ENCODE measurements at places on chromosomes 16 and 17.

GRCh38 chr17:13509527-13509926 lies 92.2 kb downstream of the HS3ST3A1 start:
- no peak for DNase-seq

DNA sequence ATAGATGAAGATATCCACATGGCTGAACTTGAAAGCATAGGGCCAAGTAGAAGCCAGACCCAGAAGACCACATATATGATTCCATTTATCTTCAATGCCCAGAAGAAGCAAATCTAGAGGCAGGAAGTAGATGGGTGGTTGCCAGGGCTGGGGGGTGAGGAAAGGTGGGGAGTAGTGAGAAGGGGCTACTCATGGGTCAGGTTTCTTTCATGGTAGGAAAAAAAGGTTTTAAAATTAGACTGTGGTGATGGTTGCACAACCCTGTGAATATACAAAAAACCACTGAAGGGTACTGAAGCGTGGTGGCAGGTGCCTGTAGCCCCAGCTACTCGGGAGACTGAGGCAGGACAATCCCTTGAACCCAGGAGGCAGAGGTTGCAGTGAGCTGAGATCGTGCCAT lies 5.4 kb downstream of the CD2BP2 start:
- DNase-seq = no peak

DNA sequence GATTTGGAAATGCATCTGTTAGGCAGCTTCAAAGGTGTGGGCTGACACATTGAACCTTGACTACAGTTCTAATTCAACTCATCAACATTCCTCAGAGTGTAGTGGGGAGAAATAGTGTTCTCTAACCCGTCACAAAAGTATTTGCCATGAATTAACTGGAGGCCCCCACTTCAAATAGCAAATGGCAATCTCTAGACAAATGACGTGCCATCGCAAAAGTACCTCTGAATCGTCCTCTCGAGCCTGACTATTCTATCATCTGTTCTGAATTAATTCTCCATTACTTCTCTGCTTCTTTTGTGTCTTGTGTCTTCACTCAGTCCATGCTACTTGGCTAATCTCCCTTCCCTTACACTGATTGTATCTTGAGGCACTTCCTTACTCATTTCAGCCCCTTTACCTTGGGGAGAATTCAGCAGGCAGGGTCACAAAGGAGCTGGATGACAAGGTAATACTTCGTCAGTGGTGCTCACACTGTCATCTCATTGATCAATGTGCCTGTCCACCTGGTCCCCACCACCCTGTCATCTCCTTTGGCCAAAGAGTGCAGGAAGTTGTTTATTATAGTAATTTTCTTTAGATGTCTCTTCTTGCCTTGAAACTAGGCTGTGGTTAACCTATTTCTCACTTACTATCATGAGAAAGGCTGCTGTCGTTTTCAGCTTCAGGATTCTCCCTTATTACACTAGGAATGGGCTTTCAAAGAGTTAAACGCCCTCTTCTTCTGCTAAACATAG lies 108.4 kb downstream of the SYCE1L start:
- DNase-seq = no peak

- DNase-seq = no peak
Observed at GRCh38 chr16:49287572-49287971, 5.9 kb upstream of the CBLN1 start.

DNA sequence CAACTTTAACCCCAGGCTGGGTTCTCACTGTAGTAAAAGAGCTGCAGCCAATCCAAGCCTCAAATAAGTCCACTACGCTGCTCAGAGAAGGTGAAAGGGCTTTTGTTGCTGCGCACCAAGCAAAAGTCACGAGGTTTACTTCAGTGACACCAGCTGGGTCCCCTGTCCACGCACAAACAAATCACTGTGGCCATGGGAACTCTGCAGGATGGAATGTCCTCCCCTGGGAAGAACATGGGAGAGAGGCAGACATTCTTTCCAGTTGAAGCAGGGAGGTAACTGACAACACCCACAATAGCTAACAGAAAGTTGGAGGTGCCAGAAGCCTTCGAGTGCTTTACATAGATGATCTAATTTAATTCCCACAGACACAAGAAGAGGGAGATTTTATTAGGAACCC lies 181.9 kb downstream of the PMP22 start:
- no peak for DNase-seq

DNA sequence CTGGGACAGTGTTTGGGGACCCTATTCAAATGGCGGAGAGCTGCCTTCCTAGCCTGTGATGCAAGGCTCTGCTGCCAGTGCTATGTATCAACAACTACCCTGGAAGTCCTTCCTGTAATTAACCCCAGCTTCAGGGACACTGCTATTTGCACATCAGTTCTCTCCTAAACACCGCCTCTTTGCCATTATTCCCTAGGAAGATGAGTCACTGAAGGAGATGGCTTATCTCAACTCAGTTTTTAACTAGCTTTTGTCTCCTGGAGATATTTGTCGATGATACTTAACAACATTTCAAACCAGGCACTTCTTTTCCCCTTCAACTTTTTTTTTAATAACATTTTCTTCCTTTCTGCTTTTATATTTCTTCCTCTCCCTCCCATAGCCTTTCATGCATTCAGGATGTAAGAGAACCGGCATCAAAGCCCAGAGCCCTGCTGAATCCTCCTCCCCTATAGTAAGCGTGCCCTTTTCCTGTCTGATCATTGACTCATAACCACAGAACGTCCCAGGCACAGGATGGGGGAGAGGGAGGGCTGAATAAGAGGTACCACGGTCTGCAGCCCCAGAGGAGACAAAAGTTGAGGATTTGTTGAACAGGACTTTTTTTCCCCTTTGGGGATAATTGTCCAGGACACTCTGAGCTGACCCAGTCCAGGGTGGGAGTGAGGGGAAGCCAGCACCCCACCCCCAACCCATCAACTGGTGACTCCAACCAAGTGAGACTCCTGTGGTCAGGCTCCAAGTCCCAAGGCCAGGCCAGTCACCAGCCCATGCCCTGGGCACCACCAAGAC lies 387.8 kb upstream of the SALL1 start:
- DNase-seq = no peak
